GM06990 (cell line): ENCODE measurements at places on chromosomes 6 and 20.

DNA sequence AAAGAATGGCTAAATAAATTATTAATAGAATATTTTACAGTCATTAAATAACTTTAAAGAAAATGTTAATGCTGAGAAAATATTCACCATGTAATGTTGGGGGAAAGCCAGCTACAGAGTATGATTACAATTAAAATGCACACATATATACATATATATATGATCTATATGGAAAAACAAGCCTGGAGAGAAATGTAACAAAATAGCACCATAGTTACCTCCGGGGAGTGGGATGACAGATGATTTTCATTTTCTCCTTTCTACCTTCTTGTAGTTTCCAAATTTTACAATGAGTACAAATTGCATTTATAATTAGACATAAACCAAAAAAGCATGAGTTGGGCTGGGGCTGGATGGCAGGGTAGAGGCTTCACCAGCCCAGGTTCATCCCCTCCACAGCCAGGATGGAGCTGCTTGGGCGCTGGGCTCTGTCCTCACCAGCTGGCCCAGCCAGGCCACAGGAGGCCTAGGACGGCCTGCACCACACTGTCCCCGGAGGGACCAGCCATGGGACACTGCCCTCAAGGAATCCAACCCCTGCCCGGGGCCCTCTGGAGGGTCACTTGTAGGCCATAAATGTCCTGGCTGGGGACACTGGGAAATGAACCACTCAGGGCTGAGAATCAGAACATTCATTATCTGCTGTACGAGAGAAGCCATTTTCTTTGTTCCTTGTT lies 10.3 kb downstream of the C20orf203 start:
- DNase-seq: no peak

DNA sequence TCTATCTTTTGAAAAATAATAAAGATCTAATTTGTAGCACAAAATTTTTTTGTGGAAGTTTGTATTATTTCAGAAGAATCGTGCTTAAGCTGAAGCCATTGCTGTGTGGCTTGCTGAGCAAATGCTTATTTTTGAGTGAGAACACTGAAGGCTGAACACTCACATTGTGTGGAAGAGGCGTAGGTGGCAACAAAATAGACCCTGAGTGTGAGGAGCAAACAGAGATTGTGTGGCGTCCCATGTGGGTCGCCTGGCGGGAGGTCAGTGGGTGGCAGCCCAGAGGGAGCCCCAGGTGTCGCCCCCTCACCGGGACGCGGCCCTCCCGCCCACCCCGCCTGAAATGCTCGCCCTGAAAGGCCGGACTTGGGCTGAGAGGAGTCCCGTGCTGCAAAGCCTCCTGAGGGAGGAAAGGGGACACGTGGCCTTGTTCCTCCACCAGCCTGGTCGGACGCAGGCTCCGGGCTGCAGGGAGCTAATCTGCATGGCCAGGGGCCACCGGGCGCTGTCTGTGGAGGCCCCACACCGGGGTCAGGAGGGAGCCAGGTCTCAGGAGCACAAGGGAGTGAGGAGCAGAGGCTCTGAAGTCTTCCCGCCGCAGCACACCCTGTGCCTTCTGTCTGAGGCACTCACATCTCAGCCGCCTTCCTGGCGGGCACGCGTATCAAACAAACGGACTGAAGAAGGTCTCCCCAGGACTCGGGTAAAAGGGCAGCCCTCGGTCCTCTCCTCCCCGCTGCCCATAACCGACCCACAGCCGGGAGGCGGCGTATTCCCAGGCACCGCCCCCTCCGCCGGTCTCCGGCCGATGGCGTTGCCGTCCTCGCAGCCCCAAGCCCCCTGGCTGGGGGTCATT lies 15.9 kb downstream of the DDO start:
- no peak for DNase-seq

GRCh38 chr6:28659250-28659566 lies 133.5 kb downstream of the GPX5 start:
- no peak for DNase-seq

GRCh38 chr20:32522526-32522775 lies 62.7 kb downstream of the NOL4L start:
- DNase-seq: no peak

DNA sequence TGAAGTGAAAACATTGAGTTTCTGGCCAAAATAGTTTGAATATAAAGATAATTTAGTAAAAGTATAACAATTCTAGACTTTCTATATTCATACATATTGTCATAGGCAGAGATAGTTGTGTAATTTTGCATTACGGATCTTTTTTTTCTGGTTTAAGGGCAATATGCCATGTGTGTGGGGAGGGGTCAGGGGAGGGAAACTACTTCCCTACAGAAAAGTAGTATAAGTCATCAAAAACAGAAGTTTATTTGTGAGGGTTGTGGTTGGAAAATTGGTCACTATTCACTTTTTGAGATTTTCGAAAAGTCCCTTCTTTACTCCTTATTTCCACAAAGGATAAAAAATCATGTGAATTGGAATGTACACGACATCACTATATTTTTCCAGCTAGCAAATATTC lies 288.2 kb upstream of the PREP start:
- DNase-seq: no peak

DNA sequence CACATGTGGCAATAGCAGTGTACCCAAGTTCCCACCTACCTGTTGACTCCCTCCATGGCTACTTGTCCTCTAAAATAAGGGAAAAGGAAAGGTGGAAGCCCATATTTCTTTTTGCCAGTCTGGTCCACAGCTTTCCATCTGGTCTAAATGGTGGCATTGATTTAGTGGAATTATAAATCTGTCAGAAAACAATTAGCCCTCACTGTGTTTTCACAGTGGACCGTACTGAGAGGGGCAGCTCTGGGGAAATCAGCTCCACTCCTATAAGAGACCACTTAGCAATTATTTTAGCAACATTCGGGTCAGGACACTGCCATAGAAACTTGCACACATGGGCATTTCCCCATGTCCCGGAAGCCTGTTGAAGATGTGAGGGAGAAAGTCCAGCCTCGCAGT lies 653.4 kb upstream of the MARCKS start:
- DNase-seq: no peak

- DNase-seq: no peak
These were observed 6.6 kb upstream of the SOX18 start for GRCh38 chr20:64055893-64056638.

- no peak for DNase-seq
These were observed 60.7 kb downstream of the ANKRD60 start for GRCh38 chr20:58167759-58168158.

DNA sequence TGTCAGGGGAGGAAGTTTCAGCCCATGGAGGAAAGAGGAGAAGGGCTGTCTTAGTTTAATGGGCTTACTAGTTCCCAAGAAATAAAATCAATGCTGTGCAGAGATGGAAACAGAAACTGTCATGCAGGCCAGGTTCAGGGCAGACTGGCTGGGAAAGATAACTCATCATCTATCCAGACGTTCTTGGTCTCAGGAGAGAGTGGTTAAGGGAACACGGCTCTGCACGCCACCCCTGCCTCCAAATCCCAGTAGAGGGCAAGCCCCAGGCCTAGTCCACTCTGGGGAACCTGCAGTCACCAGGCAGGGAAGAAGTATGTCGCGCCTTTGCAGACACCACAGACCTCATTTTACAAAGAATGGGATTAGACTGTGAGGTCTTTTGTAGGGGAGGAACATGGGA lies 12.5 kb downstream of the ALDH8A1 start:
- DNase-seq: no peak

DNA sequence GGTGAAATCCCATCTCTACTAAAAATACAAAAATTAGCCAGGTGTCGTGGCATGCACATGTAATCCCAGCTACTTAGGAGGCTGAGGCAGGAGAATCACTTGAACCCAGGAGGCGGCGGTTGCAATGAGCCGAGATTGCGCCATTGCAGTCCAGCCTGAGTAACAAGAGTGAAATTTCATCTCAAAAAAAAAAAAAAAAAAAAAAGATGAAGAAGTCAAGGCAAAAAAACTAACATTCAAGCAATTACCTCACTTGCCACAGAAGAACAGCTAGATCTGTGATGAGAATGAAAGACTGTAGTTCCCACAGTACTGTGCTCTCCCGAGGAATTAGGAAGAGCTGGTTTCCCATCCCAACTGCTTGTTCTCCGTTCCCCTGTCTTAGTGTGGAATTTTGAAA lies 144.7 kb upstream of the ECI2 start:
- DNase-seq: no peak

DNA sequence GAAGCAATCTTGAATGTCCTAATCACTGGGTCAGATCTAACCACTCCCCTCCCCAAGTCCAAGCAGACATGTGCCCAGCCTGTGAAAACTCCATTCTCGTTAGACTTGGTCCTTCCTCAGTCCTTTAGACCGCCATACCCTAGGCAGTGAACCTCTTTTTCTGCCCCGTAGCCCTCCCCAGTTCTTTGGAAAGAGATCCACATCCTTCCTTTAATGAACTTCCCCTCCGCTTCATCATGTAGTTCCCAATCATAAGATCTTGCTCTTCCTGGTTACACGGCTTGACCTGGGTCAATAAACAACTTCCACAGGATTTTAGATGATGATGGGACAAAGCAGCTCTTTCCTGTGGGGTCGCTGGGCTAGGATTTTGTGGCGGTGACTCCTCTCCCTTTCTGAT lies 9.6 kb downstream of the AHCY start:
- DNase-seq: no peak

DNA sequence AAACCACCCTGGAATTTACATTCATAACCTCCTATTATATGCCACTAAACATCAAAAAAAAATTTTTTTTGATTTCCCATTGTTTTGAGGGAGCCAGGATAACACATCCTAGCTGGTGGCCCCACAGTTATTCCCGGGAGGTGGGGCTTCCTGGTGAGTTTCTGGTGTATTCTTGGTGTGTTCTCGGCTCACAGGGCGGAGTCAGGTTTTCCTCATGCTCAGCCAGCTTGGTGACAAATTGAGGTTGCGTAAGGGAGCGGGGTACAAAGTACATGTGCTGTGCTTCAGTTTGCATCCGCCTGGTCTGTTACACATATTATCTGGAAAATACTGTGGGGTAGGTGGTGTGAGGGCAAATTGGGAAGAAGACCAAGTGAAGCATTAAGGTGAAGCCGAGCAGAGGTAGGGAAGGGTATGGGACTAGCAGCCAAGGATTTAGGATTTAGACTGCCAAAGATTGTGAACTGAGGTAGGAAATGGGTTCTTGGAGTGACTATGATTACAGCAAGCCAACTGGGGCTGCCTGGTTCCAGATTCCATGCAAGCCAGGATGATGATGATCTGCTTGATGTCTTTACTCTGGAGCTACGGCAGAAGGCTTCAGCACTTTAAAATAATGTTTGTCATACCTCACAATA lies 46.2 kb upstream of the EEF1A1 start:
- DNase-seq: no peak

- no peak for DNase-seq
These were observed 5.1 kb upstream of the CLPSL2 start for GRCh38 chr6:35771343-35771627.

GRCh38 chr6:158005626-158006180 lies 24.0 kb downstream of the SYNJ2 start:
- no peak for DNase-seq

- DNase-seq: no peak
These were observed 474.1 kb downstream of the CD109 start for GRCh38 chr6:74170118-74170517.

- no peak for DNase-seq
These were observed 3.3 kb downstream of the KCNK5 start for GRCh38 chr6:39225946-39226437.

DNA sequence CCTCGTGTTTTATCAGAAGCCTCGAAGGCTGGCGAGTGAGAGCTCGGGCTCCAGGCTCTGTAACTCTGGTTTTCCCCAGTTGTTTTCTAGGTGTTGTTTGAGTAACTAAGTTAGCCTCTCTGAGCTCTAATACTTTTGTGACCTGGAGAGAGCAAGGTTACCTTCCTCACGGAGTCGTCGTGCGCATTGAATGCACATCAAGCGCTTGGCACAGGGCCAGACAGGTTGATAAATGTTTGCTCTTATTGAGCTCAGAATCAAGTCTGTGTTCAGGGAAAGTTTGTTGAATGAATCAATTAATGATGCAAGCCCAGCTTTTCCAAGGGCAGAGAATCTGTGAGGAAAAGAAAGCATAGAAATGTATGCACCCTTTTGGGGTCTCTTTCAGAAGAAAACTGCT lies 33.5 kb downstream of the EDN3 start:
- no peak for DNase-seq

GRCh38 chr6:149683256-149683859 lies 34.5 kb downstream of the LATS1 start:
- DNase-seq: no peak

- DNase-seq: no peak
These were observed 13.4 kb downstream of the CST3 start for GRCh38 chr20:23624324-23624691.

DNA sequence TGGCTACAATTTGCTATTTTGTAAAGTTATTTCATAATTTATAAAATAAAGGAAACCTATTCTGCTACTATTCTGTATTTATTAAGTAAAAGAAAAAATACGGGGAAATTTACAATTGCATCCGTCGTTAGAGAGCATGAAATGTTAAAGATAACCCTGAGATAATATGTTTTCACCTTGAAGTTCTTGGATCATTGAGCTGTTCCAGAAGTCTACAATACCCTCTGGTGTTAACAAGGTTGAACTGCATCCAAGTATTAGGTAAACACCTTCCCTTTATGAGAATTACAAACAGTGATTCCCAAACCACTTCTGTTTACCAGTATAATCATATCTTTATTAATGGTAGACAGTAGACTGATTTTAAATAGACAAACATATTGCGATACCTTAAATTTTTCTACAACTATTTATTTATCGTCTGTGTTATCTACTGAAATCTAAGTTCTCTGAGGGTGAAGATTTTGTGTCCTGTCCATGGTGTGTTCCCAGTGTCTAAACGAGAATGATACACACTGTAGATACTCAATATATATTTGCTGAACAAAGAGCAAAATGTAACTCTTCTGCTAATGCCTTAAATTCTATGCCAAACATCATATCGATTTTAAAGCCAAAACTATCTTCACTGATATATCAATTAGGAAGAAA lies 28.2 kb downstream of the TBC1D32 start:
- DNase-seq: peak; percentile 3

DNA sequence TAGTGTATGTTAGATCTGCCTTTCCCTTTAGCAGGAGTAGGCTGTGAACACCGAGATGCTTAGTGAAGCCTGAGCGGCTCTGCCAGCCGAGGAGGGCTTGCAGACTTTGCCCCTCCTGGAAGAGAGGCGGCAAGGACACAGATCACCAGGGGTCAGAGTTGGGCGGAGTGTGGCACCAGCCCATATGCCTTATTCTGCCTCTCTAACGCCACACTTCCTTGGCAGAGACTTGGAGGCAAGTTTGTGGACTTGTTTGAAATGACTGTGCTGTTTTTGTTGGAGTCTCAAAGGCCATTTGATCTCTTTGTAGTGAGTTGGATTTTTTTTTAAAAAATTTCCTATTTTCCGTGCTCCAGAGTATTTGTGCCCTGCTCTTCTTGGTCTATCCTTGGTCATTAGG lies 44.5 kb upstream of the CLDN20 start:
- DNase-seq: no peak

DNA sequence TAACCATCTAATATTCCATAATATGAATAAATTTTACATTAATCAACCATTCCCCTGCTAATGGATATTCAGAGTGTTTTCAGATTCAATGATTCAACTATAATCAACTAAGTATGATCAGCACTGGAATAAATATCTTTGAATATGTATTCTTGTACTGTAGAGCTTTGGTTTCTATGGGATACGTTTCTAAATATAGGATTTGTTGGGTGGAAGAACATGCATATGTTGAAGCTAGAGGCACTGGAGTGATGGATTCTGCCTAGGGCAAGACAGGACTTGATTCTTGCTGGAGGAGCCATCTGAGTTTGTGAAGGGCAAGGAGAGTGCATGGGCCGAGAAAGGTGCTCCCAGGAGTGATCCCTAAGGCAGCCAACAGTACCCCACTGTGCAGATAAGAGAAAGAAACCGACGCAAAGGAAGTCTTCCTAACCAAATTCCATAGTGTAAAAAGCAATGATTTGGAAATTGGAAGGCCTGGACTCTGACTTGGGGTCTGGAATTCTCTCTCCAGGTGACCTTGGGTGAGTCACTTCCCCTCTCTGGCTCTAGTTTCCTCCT lies 418.7 kb downstream of the PREX1 start:
- no peak for DNase-seq
